ENCODE measurements at places on chromosomes 1 and 21.

GRCh38 chr1:95233319-95233736 is 682 bp upstream of the RWDD3 start:
- H3K27me3 ChIP-seq, result no peaks in the 10 kb centered on the region
- H3K4me1 ChIP-seq, result peaks cover 16% of the 10 kb centered on the region
- no peaks in the 10 kb centered on the region for H3K36me3 ChIP-seq
- H3K4me3 ChIP-seq, result peak overlapping the region; percentile 78
- H3K27ac ChIP-seq, result peak overlapping the region; percentile 86

DNA sequence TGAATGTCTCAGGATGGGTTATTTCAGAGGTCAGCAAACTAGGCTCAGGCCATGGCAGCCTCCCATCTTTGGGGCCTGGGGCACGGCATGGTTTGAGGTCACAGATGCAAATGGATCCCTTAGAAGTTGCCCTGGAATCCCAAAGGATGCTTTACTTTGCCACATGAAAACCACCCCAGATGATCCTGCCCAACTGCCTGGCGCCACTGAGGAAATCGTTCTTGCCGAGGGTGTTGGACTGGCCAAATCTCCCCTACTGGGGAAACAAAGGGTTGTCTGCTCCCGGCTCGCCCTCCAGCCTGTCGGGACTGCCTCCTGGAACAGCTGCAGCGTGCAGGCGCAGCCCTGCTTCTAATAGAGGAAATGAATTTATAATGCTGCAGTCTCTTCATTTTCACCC is 173.0 kb upstream of the LMO4 start:
- H3K4me3 ChIP-seq, result no peak overlapping the region
- no peak overlapping the region for H3K27ac ChIP-seq
- no peaks in the 10 kb centered on the region for H3K27me3 ChIP-seq
- DNase-seq, result no peak

- H3K27me3 ChIP-seq, result no peaks in the 10 kb centered on the region
- no peak for DNase-seq
- no peak overlapping the region for H3K27ac ChIP-seq
Observed at GRCh38 chr1:9201401-9202239, 33.0 kb upstream of the H6PD start.

DNA sequence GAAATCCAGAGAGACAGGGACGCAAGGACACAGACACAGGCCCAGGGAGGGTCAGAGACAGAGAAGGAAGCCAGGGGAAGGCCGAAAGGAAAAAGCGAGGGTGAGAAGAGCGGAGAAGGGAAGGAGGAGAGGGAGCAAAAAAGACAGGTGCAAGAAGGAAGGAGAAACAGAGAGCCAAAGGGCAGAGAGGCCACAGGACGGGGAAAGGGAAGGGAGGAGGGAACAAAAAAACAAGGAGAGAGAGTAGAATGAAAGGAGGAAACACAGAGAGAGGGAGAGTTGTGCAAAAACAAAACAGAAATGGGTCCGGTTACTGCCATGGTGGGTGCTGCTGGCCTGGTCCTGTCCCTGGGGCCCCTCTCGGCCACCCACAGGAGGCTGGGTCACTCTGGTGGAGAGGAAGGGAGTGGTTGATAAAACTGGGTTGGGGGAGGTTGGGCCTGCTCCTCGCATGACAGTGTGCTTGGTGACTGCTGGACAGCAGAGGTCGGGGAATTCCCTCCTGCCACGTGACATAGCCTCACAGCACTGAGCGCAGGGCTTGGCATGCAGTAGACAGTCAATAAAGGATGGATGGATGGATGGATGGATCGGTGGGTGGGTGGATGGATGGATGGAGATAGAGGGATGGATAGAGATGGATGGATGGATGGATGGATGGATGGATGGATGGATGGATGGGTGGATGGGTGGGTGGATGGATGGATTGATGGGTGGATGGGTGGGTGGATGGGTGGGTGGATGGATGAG is 64.8 kb downstream of the RAP1GAP start:
- no peak overlapping the region for H3K4me3 ChIP-seq
- no peak overlapping the region for H3K27ac ChIP-seq
- DNase-seq, result no peak
- no peaks in the 10 kb centered on the region for H3K36me3 ChIP-seq
- no peaks in the 10 kb centered on the region for H3K4me1 ChIP-seq

DNA sequence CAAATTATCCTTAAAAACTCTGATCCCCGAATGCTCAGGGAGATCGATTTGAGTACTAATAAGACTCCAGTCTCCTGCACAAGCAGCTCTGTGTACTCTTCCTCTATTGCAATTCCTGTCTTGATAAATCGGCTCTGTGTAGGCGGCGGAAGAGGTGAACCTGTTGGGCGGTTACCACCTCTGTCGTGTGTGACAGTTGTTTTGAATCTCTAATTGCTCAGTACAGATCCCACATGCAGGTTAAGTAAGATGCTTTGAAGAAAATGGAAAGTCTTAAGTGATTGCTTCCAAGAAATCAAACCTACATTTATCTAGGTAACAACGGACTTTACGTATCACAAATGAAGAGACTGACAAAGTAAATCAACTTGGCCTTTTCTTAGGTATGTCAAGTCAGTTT is 35.5 kb downstream of the COA6 start:
- no peaks in the 10 kb centered on the region for H3K4me1 ChIP-seq
- no peak for DNase-seq
- H3K4me3 ChIP-seq, result no peak overlapping the region
- H3K27me3 ChIP-seq, result no peaks in the 10 kb centered on the region

DNA sequence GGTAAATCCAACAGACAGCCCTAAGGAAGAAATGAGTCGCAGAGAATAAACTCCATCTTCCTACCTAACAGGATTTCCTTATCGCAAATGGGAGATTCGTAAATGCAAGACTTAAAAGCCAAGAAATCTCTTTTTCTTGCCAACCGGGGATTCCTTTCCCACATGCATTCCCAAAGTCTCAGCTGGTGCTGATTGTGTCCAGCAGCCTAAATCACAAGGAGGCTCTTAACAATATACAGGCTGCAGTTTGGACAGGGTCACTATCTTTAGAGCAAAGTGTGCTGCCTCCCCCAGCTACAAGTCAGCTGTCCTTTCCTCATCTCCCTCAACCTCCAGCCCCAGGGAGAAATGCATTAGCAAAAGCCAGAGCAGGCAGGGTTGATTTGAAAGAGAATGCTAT is 189.8 kb upstream of the PLXNA2 start:
- DNase-seq, result no peak
- H3K36me3 ChIP-seq, result no peaks in the 10 kb centered on the region
- H3K27me3 ChIP-seq, result no peaks in the 10 kb centered on the region
- no peak overlapping the region for H3K4me3 ChIP-seq

- no peak overlapping the region for H3K4me3 ChIP-seq
- DNase-seq, result no peak
- H3K36me3 ChIP-seq, result no peaks in the 10 kb centered on the region
- H3K4me1 ChIP-seq, result no peaks in the 10 kb centered on the region
- no peak overlapping the region for H3K27ac ChIP-seq
- H3K27me3 ChIP-seq, result no peaks in the 10 kb centered on the region
Observed at GRCh38 chr1:164625004-164625617, 66.1 kb downstream of the PBX1 start.

Data from thoracic aorta (tissue), 2 donors.